Fibroblast of villous mesenchyme (primary cell): ENCODE measurements at places on chromosomes 1 and 21. TPM values are rescaled to one million over a fixed set of nuclear protein-coding genes. Genes with fewer than 3 reads are reported as not detected.

DNA sequence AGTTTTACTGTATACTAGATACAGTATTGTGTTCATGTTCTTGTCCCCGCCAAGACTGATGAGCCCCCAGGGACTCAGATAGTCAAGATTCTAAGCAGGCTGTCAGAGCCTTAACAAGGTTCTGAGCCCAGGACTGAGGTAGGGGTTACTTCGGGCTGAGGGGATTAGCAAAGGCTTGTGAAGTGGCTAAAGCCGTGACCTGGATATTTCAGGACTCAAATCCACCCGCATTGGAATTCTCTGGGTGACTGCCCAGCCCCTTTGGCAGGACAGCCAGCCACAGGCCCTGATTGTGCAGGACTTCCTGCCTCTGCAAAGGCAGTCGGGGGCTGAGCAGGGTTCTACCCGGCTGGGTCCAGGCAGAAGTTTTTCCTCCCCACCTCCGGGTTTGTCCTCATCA is at the start of gene PLA2G5:
Gene PLA2G5 (plus strand): TSS at position 321 of the 400 bp plus-strand sequence. CDS start 14,637 bp downstream, outside the sequence.
- peak; percentile 24 for DNase-seq

DNA sequence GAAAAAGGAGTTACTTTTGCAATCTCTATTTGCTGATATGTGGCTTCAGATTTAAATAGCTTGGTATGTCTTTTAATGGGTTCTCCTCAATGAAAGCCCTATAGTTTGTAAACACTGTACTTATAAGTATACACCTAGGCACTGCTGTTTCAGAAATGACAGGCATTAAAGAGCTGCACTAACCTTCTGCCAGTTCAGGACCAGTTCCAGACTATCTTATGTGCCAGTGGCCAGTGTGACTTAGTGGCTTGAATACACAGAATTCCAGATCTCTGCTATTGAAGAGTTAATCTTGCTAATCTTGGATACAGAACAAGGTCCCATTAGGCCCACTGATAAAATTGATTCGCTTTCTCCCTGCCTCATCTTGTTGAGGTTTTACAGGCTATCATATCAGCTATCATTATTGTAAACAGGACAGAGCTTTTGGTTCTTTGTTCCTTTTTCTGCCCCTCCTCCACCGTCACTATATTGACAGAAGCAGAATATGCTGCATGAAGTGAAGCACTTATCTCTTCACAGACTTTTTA is 337.5 kb downstream of the LRRIQ3 start:
- DNase-seq = no peak

Gene BATF3
- total RNA-seq = 3.0 and 3.9 TPM in 2 replicates

Gene ZBTB40
- total RNA-seq = 11.6 and 15.5 TPM in 2 replicates

Gene CASQ1
- total RNA-seq = not detected in 2 replicates
